NCI-H1105 (cell line): ENCODE measurements at places on chromosomes 11 and 22.

DNA sequence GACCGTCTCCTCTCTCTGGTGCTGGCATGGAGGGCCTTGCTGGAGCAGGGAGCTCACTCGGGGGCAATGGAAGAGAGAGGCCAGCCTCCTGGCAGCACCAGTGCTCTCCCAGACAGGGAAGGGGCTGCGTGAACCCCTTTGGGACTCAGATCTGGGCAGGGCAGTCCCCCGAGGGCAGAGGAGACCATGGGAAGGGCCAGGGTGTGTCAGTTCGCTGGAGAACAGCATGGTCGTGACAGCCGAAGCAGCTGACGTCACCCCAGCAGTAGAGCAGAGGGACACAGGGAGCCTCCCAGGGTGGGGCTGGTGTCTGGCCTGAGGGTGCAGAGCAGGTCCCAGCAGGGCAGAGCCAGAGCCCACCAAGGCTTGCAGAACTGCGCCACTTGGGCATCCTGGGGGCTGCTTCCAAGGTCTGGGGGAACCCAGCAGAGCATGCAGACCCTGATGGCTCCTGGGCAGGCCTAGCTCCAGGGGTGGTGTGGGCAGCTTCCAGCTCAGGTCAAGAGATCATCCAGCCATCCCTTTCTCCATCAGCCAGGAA, 71.0 kb upstream of the KCNQ1OT1 start:
- no peak for DNase-seq

GRCh38 chr11:9651899-9652748, 11.8 kb upstream of the SWAP70 start:
- DNase-seq = no peak

GRCh38 chr22:39283322-39284141, 35.9 kb downstream of the RPL3 start:
- no peak for DNase-seq

GRCh38 chr11:8108421-8108820, 27.4 kb downstream of the TUB start:
- no peak for DNase-seq

DNA sequence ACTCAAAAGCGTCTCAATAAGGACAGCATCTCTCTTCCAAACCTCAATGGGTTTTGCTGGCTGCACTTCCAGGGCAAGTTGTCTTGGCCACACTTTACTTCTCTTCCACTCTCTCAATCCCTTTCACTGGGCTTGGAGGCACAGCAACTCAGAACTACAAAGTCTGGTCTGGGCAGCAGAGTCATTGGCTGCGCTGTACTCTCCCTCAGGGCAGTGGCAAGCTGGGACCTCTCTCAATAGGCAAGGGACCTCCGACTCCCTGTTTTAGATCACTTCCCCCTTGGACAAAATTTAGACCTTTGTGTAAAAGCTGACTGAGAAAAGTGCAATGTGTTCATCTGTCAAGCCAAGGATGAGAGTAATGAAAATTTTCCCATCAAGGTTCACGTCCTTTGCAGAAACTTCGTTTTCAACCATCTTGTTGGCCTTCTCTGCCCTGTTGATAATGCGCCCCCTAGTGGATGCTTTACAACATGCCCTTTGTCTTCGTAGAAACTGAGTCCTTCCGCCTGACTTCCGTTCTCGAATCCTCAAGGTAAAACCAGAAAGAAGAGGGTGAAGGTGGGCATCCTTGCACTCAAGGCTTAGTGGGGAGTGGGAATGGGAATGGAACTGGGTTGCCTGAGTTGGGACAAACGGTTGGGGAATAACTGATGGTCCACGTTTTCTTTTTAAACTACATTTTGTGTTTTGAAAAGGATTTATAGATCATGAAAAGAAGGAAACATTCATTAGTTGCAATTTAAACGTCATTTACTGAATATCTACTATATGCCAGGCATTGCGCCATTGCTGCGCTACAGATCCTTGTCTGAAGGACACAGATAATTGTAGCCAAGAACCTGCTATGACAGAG, 99.1 kb downstream of the CD44 start:
- DNase-seq = peak; percentile 81
